ENCODE measurements at places on chromosomes 6 and 20. TPM values are rescaled to one million over a fixed set of nuclear protein-coding genes. Genes with fewer than 3 reads are reported as not detected.

TCP11 gene
- total RNA-seq = not detected

HTR1E gene
- total RNA-seq = not detected

TFAP2B gene
- total RNA-seq = not detected

GSS gene
- total RNA-seq = 56.7 TPM

VWA7 gene
- 1.2 TPM for total RNA-seq

IP6K3 gene
- total RNA-seq = not detected

Data from A549 treated with CpdA at 1 μM for 4 hours (cell line).